ENCODE measurements at places on chromosomes 5 and 9.

DNA sequence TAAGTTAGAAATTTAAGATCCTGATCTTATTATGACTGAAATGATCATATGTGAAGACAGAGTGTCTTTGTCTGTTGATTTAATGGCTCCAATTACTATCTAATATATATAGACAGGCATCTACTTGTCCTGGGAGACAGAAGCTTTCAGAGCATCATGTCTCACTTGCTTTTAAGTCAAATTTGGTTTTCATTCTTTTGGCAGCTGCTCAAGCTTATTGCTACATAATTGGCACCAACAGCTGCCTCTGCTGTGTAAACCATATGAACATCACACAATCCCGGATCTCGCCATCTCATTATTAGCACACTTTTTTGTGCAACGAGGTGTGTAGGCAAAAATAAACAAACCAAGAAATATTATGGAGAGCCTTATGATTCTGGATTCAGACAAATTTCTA is 1717.9 kb downstream of the EFNA5 start:
- no peak for DNase-seq

GRCh38 chr5:58974083-58974482 is 391.2 kb downstream of the RAB3C start:
- no peak for DNase-seq

GRCh38 chr5:36502608-36503007 is 103.8 kb upstream of the SLC1A3 start:
- DNase-seq: no peak

GRCh38 chr9:98249771-98250170 is 5.7 kb downstream of the TBC1D2 start:
- peak; percentile 53 for DNase-seq

GRCh38 chr9:98994172-98995058 is 50.7 kb downstream of the COL15A1 start:
- no peak for DNase-seq

- DNase-seq: no peak
Observed at GRCh38 chr9:92964607-92965060, 17.3 kb downstream of the FGD3 start.

DNA sequence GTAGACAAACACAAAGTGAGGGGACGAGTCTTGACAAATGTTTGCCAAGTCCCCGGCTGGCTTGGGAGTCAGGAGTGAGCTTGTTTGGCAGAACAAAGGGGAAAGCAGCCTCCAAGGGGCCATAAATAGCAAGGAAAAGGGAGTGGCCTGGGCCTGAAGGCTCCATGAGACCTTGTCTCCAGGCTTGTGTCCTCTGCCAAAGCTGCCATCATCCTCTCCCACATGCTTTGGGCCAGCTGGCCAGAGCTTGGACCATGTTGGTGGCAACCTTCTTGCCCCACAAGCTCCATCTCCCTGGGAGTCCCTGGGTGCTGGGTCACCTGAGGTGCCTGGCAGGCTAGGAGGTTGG is 13.3 kb upstream of the PITX1 start:
- peak; percentile 47 for DNase-seq

- DNase-seq: no peak
Observed at GRCh38 chr5:59466271-59466670, 427.3 kb downstream of the PDE4D start.

- DNase-seq: no peak
Observed at GRCh38 chr5:173056783-173057061, 570 bp downstream of the CREBRF start.

- no peak for DNase-seq
Observed at GRCh38 chr5:65478336-65478735, 3.4 kb downstream of the ADAMTS6 start.

DNA sequence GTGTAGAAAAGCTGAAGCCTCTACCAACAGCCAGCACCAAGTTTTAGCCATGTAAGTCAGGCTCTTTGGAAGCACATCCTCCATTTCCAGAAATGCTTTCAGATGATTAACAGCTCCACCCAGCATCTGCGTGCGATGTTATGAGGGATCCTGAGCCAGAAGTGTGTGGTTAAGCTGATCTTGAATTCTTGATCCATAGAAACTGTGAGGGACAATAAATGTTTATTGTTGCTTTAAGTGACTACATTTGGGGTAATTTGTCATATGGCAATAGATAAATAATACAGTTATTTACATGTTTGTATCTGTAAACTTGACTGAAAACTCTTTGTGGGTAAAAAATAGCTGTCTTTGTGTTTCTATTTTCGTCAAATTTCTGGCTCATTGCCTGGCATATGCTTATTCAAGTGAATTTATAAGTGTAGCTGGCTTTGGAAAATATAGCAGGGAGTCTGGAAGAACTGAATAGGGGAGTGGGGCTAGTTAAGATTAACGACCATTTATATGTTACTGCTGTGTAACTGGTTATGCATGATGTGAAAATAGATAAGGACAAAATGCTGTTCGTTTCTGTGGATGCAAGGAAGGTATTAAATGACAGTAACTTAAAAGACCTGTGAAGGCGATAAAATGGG is 234.1 kb downstream of the LRRC70 start:
- DNase-seq: no peak

All from PC-9 (cell line).